CMK (cell line): ENCODE measurements at places on chromosomes 2 and 18.

- no peak for DNase-seq
Observed at GRCh38 chr2:195594919-195595694, 61.9 kb upstream of the SLC39A10 start.

GRCh38 chr2:142504754-142505153 lies 372.7 kb upstream of the KYNU start:
- DNase-seq = no peak

GRCh38 chr18:56843241-56843640 lies 192.1 kb downstream of the WDR7 start:
- DNase-seq = no peak

- DNase-seq = no peak
Observed at GRCh38 chr2:201833781-201834180, 27.4 kb downstream of the CDK15 start.

DNA sequence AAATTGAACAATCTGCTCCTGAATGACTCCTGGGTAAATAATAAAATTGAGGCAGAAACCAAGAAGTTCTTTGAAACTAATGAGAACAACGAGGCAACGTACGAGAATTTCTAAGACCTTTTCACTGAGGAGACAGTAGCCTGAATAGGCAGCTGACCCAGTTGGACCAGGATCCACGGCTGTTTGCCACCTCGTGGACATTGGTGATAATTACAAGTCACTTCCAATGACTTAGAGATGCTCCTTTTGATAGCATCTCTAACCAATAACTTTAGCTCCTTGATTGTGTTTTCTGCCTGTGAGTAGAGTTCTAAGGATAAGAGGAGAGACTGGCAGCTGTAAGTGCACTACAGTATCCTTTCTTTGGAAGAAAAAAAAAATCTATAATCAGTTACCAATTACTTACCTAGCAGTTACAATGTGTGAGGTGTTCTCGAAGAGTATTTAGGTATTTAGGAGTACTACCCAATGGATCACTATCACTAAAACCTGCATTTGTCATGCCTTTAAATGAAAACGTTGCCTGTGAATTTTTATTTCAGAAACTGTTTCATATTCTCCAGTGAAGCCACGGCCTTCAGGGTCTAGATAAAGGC lies 31.3 kb upstream of the CNTNAP5 start:
- DNase-seq = no peak

- no peak for DNase-seq
Observed at GRCh38 chr2:94776036-94776435, 95.2 kb upstream of the TEKT4 start.

- no peak for DNase-seq
Observed at GRCh38 chr2:155546721-155547555, 785.6 kb downstream of the NR4A2 start.

DNA sequence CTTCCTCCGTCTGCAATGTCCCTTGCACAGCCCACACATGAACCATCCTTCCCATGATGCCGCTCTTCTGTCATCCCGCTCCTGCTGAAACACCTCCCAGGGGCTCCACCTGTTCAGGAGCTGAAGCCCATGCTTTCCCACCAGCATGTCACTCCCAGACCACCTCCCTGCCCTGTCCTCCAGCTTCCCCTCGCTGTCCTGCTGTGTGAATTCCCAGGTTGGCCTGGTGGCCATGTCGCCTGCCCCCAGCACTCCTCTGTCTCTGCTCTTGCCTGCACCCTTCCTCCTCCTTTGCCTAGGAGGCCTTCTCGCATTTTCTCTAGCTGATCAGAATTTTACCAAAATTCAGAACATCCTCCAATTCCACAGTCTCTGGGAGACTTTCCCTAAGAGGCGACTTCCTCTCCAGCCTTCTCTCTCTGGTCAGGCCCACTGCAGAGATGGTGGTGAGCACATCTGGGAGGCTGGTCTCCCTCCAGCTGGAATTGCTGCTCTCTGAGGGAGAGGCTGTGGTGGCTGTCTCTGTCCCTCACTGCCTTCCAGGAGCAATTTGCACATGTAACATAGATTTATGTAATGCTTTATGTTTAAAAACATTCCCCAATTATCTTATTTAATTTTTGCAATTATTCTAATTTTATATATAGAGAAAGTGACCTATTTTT lies 8.9 kb upstream of the IL1RL2 start:
- DNase-seq = no peak

DNA sequence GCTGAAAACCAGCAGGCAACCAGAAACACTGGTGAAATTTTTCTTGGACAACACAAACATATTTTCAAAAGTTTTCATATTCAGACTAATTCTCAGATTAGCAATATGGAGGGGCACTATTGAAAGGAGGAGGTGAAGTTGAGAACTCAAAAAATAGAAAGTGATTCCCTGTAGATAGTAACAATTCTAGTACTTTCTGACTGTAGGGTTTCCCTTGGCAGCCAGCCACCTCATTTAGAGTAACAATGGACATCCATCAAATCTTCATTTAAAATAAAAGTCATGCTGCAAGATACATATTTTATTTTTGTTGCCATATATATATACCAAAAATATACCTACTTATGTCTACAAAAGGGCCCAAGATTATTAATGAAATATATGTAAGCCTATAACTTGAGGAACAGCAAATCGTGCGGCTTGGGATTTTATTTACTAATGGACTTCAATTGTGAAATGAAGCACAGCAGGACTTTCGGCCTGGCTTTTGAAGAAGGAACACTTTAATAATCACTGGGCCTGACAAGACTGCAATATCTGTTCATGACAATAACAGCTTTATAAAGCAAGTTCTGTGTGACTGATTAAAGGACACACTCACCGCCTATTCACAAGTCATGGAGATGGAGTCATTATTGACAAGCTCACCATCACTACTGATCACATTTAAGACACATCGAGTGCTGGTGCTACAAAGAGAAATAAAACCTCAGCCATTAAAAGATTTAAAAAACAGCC lies 6.8 kb upstream of the NR4A2 start:
- DNase-seq = no peak

- DNase-seq = no peak
Observed at GRCh38 chr18:56522816-56523215, 115.6 kb downstream of the TXNL1 start.

DNA sequence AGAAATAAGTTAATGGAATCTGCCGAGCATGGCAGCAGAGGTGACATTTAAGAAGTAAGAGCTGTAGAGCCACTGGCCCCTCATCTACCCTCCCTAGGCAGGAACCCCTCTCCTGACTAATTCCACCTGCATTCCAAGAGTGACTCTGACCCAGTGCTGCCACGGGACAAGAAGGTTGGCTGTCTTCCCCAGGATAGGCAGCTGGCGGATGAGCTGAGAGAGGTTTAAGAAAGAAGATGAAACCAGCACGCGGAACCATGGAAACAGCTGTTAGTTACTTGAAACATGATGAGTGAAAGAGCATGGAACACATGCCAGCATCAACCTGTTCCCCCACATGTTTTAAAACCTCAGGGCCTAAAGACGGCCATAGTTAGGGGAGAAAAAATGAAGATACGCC lies 74.1 kb downstream of the RND3 start:
- DNase-seq = no peak

DNA sequence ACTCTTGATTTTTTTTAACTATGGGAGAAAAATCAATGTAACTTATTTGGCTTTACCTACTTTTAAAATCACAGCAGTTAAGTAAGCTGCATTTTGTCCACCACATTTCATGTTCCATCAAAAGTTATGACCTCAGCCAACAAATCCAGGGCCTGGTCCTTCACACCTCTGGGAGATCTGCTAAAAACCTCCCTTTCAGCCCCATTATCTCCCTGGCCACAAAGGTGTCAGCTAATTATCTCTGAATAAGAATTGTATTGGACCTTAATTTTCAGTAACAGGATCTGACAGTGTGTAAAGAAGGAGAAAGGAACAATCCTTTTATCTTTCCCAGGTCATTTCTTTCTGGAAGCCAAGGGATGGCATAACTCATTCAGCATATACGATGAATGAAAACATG lies 359.3 kb downstream of the TMEM182 start:
- DNase-seq = no peak

- DNase-seq = no peak
Observed at GRCh38 chr2:28393114-28393836, 617 bp downstream of the FOSL2 start.

- DNase-seq = no peak
Observed at GRCh38 chr18:75223687-75224347, 13.2 kb downstream of the TSHZ1 start.

GRCh38 chr2:222978850-222979249 lies 73.1 kb upstream of the KCNE4 start:
- DNase-seq = no peak

DNA sequence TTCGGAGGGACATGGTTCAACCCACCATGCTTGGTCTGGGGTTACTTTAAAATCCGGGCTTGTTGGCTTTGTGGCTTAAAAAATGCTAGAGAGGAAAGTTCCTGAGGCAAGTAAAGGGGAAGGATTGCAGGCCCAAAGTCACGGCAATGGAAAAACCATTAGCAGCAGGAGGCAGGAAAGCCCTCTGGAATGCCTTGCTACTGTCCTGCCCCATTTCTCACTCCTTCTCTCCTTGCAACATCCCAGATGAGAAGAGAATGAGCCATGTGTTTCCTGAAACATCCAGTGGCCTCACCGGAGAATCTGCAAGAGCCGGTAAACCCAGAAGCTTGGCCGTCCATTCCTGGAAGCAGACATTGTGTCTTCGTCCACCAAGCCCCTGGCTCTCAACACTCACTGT lies 97.4 kb upstream of the LCLAT1 start:
- no peak for DNase-seq

- DNase-seq = peak; percentile 37
Observed at GRCh38 chr18:57431467-57432080, 3.6 kb upstream of the ONECUT2 start.
